AG08395 (cell line): ENCODE measurements at places on chromosomes 6 and 20.

DNA sequence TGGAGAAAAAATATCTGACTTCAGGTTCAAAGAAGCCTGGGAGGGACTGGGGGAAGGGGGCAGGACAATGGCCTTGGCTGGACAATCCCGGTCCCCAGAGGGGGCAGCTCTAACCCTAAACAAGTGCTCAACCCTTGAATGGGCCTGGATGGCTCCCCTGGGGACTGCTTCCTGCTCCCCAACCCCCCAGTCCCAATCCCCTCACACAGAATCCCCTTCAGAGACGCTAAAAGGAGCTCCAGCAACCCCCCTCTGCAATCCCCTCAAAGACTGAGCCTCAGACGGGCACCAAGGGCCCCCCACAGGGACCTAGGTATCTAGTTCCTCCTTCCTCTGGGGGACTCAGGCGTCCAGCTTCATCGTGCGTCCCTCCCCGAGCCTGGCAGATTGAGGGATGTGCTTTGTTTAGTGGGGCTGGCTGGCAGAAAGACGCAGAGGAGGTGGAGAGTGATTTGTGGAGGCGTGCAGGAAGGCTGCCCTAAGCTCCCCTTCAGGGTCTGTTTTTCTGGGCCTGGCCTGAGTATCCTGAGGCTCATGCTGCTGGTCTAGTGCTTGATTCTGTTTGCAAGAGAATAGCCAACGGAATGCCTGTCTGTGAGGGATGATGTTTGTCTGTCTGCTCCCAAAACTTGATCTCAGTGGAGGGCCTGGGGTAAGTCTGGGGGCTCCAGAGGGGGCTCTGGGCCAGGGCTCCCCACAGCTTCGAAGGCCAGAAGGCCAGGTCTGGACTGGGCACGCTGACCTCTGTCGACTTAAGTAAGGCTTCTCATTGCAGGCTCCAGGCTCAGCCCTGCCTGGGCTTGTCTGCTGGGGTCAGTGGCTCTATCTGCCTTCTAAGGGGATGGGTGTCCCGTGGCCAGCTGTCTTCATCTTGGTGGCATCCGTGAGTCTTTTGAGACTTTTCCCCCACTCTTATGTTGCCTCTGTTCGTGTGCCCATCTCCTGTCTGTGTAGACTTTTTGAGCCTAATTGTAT is 1.7 kb upstream of the POU5F1 start:
- no peak for DNase-seq

- no peak for DNase-seq
Measured at GRCh38 chr6:106972500-106972899, 2.0 kb downstream of the CD24 start.

GRCh38 chr20:47239719-47240067 is 116.8 kb downstream of the ZMYND8 start:
- no peak for DNase-seq

DNA sequence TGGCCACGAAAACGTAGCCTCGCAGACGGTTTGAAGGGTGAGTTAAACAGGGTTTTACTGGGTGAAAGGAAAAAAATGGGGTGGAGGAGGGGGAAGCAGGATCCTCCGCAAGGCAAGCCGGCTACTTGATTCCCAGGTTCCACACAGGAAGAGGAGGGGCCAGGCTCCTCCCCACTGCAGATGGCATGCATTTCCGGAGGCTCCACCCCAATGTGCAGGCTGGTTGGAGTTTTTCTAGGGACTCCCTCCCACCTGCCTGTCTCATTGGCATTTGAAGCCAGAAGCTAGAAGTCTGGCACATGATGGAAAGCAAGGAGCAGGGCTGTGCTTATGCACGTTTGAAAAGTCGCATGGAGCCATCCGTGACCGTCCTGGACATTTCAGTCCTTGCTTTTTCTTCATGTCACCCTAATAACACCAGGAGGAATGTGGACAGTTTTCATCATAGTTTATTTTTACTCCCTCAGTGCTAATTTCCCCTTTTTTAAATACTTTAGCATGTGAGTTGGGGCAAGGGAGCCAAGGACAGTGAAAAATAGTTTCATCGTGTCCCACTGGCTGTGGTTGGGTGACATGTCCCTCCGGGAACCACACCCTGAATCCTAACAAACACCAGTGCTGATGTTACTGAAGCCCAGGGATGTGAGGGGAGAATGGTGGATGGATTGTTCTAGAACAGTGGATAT is 100.1 kb upstream of the INSM1 start:
- no peak for DNase-seq

GRCh38 chr6:79788756-79789155 is 157.6 kb downstream of the SH3BGRL2 start:
- no peak for DNase-seq

DNA sequence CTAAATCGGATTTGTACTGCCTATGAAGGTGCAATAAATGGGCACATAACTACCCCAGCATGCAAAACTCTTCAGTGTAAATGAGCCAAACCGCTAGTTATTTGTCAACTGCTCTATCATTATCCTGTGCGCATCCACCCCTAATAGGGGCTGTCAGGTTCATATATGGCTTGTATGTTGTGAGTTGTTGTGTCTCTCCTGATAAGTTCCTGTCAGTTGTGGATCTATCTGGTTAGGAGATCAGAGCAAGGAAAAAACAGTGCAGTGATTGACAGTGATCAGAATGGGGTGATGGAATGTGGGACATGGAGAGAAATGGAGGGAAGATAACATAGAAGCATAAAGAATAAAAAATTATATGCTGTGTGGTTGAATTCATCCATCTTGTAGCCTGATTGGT is 686.9 kb upstream of the ID4 start:
- no peak for DNase-seq

DNA sequence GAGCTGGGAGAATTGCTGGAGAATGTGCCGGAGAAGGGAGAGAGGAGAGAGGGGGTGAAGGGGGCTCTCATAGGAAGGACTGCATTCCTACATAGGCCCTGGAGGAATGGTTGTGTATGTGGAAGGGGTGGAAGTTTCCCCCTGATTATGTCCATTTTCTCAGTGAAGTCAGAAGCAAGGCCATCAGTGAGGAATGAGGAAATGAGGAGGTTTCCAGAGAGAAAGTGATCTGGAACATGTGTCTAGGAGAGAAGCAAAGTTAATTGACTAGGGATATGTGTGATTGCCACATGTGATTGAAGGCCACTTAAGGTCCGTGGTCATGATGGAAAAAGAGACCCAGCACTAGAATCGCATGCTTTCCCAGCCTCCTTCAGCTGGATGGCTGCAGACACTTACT is 42.3 kb downstream of the TBPL1 start:
- DNase-seq: no peak

DNA sequence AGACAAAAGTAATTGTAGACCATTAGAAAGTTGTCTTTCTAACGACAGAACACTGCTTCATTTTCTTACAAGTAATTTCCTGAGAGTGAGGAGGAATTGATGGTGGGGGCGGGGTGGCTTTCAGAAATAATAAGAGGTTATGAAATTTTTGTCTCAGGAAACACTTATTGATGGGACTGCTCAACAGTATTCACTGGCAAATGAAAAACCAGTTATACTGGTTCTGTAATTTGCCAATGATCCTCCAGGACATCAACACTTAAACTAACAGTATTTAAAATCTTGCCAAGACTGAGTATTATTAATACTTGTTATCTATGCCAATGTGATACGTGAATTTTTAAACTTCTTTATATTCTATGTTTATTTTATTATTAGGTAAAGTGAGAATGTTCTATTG is 41.8 kb upstream of the FUT9 start:
- no peak for DNase-seq

DNA sequence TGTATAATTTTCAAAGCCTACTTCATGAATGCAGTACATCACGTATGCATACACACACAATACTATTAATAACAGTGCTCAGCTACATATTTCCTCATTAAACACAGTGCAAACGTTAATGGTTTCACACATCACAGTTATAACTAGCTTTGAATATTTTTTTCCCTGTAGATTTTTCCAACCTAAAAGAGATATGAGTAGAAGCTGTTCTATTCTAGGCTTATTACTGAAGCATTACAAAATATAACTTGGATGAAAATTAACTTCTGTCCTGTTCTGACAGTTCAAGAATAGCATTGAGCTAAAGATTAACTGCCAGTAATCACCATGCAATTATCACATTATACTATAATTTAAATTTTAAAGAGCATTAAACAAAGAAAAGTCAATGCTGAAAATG is 6.2 kb downstream of the LMBRD1 start:
- DNase-seq: no peak

GRCh38 chr6:40714576-40715564 is 127.7 kb upstream of the LRFN2 start:
- DNase-seq: no peak

- DNase-seq: no peak
Measured at GRCh38 chr6:105681061-105681460, 278.2 kb upstream of the PREP start.
